ENCODE measurements at places on chromosomes 5 and 9.

DNA sequence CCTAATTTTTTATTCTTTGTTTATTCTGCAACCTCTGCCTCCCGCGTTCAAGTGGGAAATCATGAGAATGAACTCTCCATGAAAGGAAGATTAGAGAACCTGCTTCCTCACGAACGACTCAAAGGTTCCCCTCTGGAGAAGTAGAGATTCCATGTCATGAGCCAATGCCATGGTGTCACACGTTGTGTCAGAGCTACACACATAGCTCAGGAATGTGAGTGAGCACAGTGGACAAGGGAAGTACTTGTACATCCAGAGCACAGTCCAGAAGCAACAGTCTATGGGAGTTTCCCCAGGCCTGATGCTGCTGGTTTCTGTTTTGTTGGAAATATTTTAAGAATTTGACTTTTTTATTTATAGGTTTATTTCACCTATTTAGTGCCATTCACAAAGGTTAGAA lies 26.8 kb upstream of the PPP2CA start:
- no peak for DNase-seq

DNA sequence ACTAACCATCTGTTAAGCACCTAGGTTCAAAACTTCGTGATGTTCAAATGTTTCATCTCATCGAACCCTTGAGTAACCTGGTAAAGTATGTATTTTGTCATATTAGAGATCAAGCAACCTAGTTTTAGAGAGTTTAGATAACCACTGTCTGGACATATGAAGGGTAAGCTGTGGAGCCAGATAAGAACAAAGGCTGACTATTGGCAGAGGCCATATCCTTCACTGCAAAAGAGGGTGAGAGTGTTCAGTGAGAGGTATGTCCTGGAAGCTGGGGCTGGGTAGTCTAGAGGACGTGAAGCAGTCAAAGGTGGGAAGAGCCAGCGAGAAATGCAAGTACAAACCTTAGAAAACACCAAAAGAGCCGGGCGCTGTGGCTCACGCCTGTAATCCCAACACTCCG lies 573.1 kb upstream of the KLF4 start:
- DNase-seq = no peak

DNA sequence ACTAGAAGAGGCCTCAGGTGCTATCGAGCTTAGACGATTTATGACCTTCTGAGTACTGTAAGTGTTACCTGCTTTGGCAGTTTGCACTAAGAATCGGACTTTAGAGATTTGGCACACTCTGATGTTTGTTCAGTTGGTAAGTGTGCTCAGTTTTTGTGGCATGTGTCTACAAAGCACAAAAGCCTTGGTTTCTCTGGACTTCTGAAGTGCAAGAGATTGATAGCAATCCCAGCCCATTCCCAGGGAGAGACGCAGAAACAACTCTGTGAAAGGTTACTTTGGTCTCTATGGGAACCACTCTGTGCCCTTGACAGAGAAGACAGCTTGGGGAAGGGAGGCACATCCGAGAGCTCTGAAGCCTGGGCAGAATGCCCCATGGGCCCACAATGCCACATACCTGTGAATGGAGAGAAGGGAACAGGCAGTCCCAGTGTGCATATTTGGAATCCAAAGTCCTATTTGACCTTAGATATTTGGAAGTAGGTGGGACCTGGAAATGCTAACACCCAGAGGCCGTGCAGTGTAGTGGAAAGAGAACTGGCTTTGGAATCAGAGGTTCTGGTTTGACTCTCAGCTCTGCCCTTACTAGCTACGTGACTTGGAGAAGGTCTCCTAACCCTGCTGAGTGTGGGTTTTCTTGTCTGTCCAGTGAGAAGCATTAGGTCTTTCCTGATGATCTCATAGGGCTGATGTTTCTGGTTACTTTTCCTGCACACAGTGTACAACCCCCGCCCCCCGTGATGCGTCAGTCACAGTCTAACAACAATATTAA lies 194.3 kb upstream of the VLDLR start:
- no peak for DNase-seq

GRCh38 chr9:137581361-137582285 lies 2.9 kb upstream of the DPH7 start:
- no peak for DNase-seq

GRCh38 chr9:5764130-5764868 lies 68.6 kb downstream of the ERMP1 start:
- DNase-seq = no peak

DNA sequence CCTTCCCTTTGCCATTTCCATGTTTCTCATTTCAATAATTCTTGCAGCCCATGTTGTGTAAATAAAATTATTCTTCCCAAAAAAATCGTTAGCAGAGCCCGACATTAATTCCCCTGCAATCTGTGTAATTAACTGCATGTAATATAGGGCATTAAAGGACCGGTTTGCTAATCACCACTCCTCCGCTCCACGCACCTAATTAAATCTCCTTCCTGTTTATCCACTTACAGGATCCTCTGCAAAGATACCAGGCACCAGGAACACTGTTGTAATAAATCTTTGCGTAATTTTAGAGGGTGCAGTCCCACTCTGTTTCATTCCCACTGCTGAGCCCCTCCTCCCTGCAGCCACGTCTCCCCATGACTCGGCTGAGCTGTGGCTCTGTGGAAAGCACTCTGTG lies 105.0 kb upstream of the PPP1R26 start:
- no peak for DNase-seq

GRCh38 chr5:17847286-17847685 lies 213.0 kb downstream of the TAF11L14 start:
- no peak for DNase-seq

GRCh38 chr5:95042037-95042436 lies 242.9 kb downstream of the MCTP1 start:
- no peak for DNase-seq

DNA sequence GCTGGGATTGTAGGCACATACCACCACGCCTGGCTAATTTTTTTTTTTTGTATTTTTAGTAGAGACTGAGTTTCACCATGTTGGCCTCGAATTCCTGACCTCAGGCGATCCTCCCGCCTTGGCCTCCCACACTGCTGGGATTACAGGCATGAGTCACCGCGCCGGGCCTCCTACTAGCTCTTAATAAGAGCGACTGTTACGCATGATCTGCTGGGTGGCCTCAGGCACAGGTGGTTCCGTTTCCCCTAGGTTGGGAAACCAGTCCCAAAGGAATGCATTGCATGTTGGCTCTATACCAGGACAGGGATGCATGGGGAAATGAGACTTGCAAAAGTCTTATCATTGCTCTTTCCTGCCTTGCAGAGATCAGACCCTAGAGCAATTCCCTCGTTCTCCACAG lies 184.7 kb upstream of the PPP1R26 start:
- DNase-seq = peak; percentile 16

- no peak for DNase-seq
Measured at GRCh38 chr5:62496876-62497275, 81.7 kb upstream of the LRRC70 start.

GRCh38 chr5:3594510-3595005 lies 1.1 kb upstream of the IRX1 start:
- peak; percentile 85 for DNase-seq

DNA sequence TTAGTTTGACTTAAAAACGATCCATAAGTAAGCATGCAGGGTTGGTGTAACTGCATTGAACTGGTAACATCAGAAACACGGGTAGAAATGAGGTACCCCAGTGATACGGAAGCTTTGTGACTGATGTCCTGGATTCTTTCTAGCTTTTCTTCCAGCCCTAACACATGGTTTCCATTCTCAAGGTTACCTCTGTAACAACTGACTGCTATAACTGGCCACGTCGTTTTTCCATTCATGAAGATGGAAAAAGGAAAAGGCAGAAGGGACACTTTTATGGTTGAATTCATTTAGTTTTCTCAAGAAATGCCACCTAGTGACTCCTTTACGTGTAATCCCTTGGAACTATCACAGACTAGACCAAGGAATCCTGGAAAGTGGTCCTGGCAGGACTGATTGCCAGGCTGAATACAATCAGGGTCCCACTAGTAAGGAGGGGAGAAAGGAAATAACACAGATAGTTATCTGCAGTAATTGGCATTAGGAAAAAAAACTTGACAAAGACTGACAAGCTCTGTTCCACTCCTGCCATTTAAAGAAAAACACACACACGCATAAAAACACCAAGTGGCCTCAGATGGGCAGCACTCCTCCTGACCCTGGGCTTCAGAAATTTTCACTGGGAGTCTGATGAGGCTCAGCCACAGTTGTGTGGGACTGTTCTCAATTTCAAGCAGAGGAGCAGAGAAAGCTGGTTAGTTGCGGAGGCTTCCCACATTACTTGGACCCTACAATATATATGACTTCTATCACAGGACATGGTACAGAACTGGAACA lies 77.5 kb upstream of the ZNF169 start:
- DNase-seq = no peak

DNA sequence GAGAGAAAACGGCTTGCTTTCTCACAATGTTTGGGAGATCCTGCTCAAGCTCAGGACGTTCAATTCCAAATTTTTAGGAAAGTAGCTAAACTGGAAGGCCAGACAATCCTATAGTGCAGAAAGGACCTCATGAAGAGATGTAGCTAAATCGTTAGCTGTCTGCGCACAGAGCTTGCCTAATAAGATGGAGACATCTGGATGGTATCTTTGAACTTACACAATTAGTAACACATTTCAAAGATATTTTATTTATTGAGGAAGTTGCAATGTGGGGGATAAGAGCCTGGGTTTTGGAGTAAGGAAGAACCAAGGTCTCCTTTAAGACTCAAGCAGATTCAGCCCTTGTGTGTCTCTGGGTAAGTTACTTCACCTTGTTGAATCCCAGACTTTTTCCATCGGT lies 28.6 kb upstream of the RAB14 start:
- DNase-seq = no peak

GRCh38 chr9:6917162-6917561 lies 159.4 kb downstream of the KDM4C start:
- DNase-seq = no peak

GRCh38 chr9:83312537-83312936 lies 225.7 kb downstream of the FRMD3 start:
- no peak for DNase-seq
